IMR-90 (cell line): ENCODE measurements at places on chromosomes 5 and 9. TPM values are rescaled to one million over a fixed set of nuclear protein-coding genes. Genes with fewer than 3 reads are reported as not detected.
A peak's percentile ranks its signal among the peaks of the same experiment; 100 is the strongest.

The TAF11L10 gene
- total RNA-seq, result not detected in 2 replicates

The FOXD4L5 gene
- total RNA-seq, result under 0.01 TPM in 1 of 2 replicates, not detected in the other

The RANBP17 gene
- total RNA-seq, result 29.0 and 29.7 TPM in 2 replicates

The GAS1 gene
- 1.8 and 3.1 TPM in 2 replicates for total RNA-seq

GRCh38 chr9:29625292-29625731 lies 2052.0 kb upstream of the C9orf72 start:
- H3K27ac ChIP-seq, result no peak overlapping the region
- DNase-seq, result no peak
- H3K4me3 ChIP-seq, result no peak overlapping the region
- H3K4me1 ChIP-seq, result no peaks in the 10 kb centered on the region
- H3K36me3 ChIP-seq, result no peaks in the 10 kb centered on the region
- H3K27me3 ChIP-seq, result no peaks in the 10 kb centered on the region

DNA sequence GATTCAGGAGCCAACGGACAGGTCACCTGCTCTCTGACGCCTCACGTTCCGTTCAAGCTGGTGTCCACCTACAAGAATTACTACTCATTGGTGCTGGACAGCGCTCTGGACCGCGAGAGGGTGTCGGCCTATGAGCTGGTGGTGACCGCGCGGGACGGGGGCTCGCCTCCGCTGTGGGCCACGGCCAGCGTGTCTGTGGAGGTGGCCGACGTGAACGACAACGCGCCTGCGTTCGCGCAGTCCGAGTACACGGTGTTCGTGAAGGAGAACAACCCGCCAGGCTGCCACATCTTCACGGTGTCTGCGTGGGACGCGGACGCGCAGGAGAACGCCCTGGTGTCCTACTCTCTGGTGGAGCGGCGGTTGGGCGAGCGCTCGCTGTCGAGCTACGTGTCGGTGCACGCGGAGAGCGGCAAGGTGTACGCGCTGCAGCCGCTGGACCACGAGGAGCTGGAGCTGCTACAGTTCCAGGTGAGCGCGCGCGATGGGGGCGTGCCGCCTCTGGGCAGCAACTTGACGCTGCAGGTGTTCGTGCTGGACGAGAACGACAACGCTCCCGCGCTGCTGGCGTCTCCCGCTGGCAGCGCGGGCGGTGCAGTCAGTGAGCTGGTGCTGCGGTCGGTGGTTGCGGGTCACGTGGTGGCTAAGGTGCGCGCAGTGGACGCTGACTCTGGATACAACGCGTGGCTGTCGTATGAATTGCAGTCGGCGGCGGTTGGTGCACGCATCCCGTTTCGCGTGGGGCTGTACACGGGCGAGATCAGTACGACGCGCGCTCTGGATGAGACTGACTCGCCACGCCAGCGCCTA lies 1.7 kb downstream of the PCDHA10 start:
- no peaks in the 10 kb centered on the region for H3K36me3 ChIP-seq
- no peak for DNase-seq
- no peaks in the 10 kb centered on the region for H3K27me3 ChIP-seq
- H3K4me1 ChIP-seq, result no peaks in the 10 kb centered on the region
- H3K4me3 ChIP-seq, result no peak overlapping the region

GRCh38 chr5:133423011-133423617 lies 189.2 kb downstream of the FSTL4 start:
- no peak overlapping the region for H3K27ac ChIP-seq
- no peaks in the 10 kb centered on the region for H3K4me1 ChIP-seq
- H3K27me3 ChIP-seq, result peaks cover 8% of the 10 kb centered on the region
- DNase-seq, result no peak
- no peak overlapping the region for H3K4me3 ChIP-seq

- peaks cover 8% of the 10 kb centered on the region for H3K36me3 ChIP-seq
- H3K27ac ChIP-seq, result peak overlapping the region; percentile 99
- H3K4me1 ChIP-seq, result peaks cover 46% of the 10 kb centered on the region
- DNase-seq, result peak; percentile 85
- H3K4me3 ChIP-seq, result no peak overlapping the region
- H3K27me3 ChIP-seq, result no peaks in the 10 kb centered on the region
Measured at GRCh38 chr5:14186059-14186830, 43.1 kb downstream of the TRIO start.

DNA sequence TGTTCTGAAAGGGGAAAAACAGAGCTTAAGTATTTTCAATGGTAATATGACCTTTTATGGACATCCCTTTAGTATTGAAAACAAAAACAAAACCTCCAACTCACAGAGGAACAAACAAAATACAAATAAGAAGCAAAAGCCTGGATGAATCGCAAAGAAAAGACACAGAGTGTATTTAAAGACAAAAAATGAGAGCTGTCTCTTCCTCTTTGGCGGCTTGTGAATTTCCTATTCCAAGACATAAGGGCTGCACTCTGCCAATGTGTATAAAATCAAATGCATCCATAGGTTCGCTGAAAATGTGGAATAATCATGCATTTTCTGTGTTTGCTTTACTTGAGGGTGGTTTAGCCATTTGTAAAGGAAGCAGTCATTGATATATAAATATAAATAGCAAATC lies 739.3 kb upstream of the ZNF608 start:
- peaks cover 9% of the 10 kb centered on the region for H3K4me1 ChIP-seq
- no peaks in the 10 kb centered on the region; the same call in 1 of the 2 replicates for H3K27me3 ChIP-seq
- peak overlapping the region; percentile 69; the same call in 1 of the 2 replicates for H3K27ac ChIP-seq
- H3K4me3 ChIP-seq, result no peak overlapping the region

GRCh38 chr9:78697618-78698017 lies 400.7 kb downstream of the PSAT1 start:
- H3K4me1 ChIP-seq, result no peaks in the 10 kb centered on the region; the same call in 1 of the 2 replicates
- H3K27ac ChIP-seq, result no peak overlapping the region
- H3K27me3 ChIP-seq, result no peaks in the 10 kb centered on the region
- DNase-seq, result no peak

- no peak overlapping the region for H3K27ac ChIP-seq
- no peaks in the 10 kb centered on the region for H3K4me1 ChIP-seq
- no peak for DNase-seq
Measured at GRCh38 chr5:39284552-39284951, 65.2 kb upstream of the FYB1 start.
